ENCODE measurements at places on chromosomes 1 and 21.

DNA sequence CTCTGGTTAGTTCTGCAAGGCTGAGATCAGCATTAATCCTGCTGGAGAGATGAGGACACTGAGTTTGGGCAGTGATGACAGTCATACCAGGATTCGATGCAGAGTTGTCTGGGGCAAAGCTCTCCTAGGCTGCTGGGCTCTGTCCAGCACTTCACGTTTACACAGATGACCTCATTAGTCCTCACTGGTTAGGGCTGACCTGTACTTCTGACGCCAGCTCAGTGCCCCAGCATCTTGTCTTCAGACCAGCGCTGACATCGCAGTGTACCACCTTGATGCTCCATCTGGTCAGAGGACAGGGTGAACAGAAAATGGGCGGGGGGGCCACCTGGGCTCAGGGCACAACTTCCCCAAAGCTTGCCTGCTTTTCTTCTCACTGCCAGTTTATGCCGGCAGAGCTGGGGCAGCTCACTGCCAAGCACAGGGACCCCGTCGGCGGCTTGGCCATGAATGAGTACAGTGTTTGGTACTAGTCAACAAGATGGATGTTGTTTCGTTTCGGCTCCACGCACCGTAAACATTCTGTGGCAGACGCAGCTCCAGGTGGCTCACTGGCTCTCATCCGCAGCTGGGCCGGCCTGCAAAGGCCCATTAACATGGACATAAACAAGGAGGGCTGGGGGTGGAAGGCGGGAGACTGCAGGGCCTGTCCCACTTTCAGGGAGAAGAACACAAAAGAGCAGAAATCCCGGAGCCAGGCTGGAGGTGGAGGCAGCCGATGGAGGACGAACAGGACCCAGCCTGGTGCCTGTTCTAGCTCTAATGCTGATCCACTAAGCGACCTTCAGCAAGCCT lies 118.7 kb downstream of the GLIS1 start:
- no peak for DNase-seq

- DNase-seq: peak; percentile 77
Measured at GRCh38 chr1:65265651-65266351, 43.5 kb upstream of the DNAJC6 start.

DNA sequence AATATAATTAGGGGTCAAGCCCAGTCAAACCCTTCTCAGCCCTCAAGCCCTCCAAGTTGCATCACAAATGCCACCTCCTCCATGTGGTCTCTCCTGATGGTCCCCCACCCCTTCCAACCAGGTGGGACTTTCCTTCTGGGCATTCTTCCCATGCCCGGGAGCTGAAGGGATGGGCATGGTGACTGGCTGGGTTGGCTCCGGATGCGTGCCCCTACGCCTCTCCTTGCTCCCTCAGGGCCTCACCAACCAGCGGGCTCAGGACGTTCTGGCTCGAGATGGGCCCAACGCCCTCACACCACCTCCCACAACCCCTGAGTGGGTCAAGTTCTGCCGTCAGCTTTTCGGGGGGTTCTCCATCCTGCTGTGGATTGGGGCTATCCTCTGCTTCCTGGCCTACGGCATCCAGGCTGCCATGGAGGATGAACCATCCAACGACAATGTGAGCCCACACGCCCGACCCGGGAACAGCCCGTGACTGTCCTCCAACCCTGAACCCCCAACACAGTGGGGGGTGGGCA lies 7.5 kb downstream of the ATP1A2 start:
- no peak for DNase-seq

GRCh38 chr1:26239936-26240335 lies 5.9 kb downstream of the CEP85 start:
- DNase-seq: no peak

DNA sequence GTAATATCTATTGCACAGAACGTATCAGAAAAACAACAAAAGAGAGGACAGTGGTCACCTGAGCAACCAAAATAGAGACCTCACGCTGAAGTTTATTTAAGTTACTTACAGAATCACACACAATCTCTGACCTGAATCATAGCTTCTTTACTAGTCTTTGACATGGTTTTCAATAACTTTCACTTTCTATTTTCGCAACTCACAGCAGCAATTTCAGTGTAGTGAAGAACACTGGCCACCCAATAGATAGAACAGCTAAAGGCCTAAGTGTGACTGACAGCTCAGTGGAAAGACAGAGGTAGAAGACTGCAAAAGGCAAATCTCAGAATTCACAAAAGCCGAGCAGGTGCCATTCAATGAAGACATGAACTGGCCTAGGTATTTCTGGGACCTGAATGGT lies 435.6 kb upstream of the CHRM3 start:
- no peak for DNase-seq

- no peak for DNase-seq
Measured at GRCh38 chr1:117594261-117594990, 11.4 kb upstream of the TENT5C start.
